ENCODE measurements at places on chromosomes 3 and 15. TPM values are rescaled to one million over a fixed set of nuclear protein-coding genes. Genes with fewer than 3 reads are reported as not detected.

DNA sequence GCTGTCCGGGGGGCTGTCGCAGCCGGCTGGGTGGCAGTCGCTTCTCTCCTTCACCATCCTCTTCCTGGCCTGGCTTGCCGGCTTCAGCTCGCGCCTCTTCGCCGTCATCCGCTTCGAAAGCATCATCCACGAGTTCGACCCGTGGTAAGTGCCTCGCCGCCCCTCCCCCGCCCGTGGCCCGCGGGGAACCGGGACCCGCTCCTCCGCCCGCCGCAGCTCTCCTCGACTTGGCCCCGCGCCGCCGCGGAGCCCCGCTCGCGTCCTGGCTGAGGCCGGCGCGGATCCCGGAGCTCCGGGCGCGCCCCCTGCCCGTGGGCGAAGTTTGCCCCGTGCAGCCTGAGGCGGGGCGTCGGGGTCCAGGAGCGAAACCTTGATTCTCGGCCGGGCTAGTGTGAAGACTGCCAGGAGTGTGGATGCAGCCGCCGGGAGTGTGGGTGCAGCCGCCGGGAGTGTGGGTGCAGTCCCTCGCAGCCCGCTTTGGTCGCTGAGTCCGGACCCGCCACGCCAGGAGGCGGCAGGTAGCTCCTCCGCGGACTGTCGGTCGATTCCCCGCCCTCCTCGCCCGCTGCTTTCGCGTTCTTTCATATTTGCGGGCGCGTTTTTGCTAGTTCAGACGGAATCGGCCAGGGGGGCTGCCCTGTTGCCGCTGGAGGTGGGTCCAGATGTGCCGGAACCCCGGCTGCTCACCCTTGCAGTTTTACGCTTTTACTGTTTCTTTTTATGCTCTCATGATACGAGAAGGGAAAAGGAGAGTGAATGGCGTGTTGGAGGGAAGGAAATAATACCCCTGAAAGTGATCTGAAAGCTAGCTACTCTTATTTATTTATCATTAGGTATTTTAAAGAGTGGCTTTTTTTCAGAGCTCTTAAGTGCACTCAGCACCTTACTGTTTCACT is 692 bp downstream of the STT3B start:
- DNase-seq = no peak

DNA sequence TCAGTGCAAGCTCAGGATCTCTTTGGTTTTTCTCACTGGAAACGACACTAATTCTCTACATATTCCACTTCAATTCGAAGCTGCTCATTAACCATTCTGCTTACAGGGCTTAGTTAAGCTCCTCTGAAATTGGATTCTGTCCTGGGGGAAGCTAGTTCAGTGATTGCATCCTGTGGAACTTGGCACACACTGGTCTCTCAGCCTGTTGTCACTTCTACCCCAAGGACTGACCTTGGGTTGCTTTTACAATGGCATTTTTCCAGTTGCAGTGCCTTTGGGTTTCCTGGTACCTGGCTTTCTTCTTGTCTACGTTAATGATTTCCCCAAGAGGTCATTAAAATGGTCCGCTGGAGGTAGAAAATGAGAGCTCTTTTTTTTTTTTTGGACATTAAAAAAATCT is 33.3 kb upstream of the GABRB3 start:
- DNase-seq = no peak

- DNase-seq = no peak
Measured at GRCh38 chr3:128804811-128805155, 74.6 kb upstream of the ACAD9 start.

- DNase-seq = peak; percentile 7
Measured at GRCh38 chr3:152269831-152270734, 1.4 kb downstream of the MBNL1 start.

- no peak for DNase-seq
Measured at GRCh38 chr3:140794507-140794906, 116.6 kb downstream of the TRIM42 start.

- no peak for DNase-seq
Measured at GRCh38 chr15:64542091-64542490, 81.7 kb downstream of the ZNF609 start.

The SPESP1 gene
- total RNA-seq = 1.2 TPM

DNA sequence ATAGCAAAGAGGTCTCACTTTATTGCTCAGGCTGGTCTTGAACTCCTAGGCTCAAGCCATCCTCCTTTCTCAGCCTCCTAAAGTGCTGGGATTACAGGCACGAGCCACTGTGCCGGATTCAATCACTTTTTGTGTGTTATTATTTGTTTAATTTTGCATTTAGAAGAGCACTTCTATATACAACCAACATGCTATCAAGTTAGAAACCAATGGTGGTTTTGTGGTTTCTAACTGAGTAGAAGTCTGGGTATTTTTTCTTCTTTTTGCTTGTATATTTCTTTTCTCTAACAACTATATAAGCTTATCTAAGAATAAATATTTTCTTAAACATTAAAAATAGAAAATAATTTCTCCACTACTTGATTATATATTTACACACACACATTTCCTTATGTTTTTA is 86.7 kb downstream of the PEAK1 start:
- no peak for DNase-seq

GRCh38 chr3:12627370-12627769 is 36.5 kb downstream of the RAF1 start:
- DNase-seq = no peak

DNA sequence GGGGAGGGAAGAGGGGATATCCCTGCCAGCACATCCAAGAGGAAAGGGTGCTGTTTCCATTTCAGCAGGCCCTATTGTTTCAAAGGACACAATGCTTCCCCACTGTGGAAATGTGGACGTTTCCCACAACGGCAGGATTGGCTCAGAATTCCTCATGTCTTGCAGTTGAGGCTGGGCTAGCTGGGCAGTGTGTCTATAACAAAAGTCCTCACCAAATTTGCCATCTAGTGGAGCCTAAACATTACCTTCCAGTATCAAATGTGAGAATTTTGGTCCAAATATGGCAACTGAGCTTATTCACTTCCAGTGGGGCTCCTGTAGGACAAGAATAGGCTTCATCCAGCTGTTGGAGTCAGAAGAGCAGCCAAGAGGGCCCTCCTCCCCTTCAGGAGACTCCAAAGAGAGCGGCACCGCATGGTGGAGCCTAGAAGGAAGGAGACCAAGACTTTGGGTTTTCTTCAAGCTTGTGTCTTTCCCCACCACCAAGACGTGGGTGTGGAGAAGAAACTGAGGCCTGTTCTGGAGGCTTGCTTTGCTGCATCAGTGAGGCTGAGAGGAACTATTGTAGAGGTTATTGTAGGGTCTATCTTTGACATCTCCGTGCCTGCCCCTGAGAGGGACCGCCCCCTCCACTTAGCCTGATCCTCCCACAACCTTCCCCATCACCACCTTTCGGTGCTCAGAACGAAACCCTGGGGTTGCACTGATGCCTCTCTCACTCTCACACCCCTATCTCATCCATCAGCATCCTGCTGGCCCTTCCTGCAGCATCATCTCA is 45.3 kb upstream of the SLCO2A1 start:
- DNase-seq = no peak

GRCh38 chr3:160213191-160213590 is 12.0 kb upstream of the C3orf80 start:
- DNase-seq = no peak

GRCh38 chr3:138347960-138348753 is at the start of gene MRAS:
TSS of gene MRAS (plus strand) at chr3:138348579. CDS start at chr3:138372884, 24,305 bp downstream.
- DNase-seq = no peak

The FBXO40 gene
- total RNA-seq = not detected

The PTX3 gene
- 5.1 TPM for total RNA-seq

DNA sequence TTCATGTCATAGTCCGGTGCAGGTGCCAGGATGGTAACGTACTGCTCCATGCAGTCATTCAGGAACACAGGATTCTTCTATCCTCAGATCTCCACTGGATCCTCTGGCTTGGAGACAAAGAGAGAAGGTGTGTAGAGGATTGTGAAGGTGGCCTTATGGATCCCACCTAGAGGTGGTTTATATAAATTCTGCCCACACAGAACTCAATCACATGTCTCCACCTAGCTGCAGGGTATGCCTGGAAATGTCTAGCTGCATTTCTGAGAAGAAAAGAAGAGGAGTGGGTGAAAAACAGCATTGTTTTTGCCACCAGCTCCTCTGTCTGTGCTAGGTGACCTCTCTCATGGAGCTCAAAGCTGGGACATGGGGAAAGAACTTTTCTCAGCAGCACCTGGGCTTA is 478.7 kb downstream of the PDCD6IP start:
- no peak for DNase-seq

The UQCC5 gene
- total RNA-seq = 5.7 TPM

DNA sequence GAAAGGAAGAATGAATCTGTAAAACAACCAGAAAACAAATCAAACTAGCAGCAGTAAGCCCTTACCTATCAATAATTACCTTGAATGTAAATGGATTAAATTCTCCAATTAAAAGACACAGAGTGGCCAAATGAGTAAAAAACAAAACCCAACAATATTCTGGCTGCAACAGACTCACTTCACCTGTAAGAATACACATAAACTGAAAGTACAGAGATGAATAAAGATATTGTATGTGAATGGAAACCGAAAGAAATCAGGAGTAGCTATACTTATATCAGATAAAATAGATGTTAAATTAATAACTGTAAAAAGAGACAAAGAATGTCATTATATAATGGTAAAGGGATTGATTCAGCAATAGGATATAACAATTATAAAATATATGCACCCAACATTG is 514.5 kb upstream of the DPPA4 start:
- DNase-seq = no peak

The SPCS1 gene
- 52.0 TPM for total RNA-seq

GRCh38 chr3:18189282-18190050 is 235.7 kb downstream of the SATB1 start:
- DNase-seq = no peak

The CHDH gene
- total RNA-seq = 0.58 TPM
